ENCODE measurements at places on chromosomes 1 and 21. TPM values are rescaled to one million over a fixed set of nuclear protein-coding genes. Genes with fewer than 3 reads are reported as not detected.

GDAP2 gene
- total RNA-seq = 19.1 TPM

DNA sequence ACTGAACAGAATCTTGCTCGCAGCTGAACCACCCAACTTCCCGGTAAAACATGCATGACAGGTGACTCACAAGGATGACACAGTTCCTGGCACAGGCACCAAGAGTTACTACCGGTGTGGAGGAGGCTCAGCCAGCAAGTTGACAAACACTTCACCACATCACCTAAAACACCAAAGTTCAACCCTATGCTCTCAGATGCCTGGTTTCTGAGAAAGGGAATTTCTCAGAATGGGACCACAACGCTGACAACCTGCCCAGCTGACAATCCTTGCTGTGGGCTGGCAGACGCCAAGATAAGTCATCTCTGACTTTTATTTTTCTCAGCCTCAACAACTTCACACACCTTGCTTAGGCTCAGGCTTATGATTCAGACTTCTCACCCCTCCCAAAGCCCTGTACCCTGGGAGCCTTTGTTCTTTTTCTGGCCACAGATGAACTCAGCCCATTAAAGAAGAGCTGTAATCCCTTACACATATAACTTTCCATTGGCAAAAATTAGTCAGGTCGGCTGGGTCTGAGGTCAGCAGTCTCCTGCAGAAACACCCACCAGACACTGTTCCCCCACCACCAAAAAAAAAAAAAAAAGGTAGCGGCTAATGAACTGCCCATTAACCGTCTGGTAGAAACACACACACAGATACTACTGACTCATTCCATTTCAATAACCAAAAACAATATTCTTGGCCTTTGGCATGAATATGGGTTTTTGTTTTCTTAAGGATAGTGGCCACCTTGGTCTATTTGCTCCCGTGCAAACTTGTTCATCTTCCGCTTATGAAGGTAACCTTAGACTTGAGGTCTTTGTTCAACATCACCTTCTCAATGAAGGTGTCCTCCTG lies 10.8 kb upstream of the TIAM1 start:
- no peaks in the 10 kb centered on the region for H3K27me3 ChIP-seq
- peak; percentile 90 for DNase-seq
- H3K4me1 ChIP-seq = peaks cover 49% of the 10 kb centered on the region
- peak overlapping the region; percentile 91 for H3K27ac ChIP-seq

GBP3 gene
- 4.5 TPM for total RNA-seq

DNA sequence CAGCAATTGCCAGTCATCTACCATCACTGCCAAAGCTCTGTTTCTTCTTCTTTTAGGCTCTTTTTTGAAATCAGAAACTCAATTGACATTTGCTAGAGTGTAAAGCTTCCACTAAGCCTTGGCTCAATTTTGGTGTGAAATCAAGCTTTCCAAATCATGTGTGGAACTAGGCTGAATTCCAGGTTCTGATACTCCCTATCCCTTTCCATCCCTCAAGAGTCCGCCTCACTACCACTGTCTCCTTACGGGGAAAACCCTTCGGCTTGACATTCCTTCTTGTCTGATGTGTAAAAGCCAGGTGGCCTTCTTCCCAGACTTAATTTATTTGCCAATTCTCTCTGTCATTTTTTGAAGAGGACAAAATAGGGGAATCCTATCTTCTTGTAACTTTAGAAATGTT lies 47.2 kb upstream of the PRMT6 start:
- H3K27me3 ChIP-seq = peaks cover 3% of the 10 kb centered on the region
- H3K4me3 ChIP-seq = no peak overlapping the region
- H3K4me1 ChIP-seq = no peaks in the 10 kb centered on the region
- no peak overlapping the region for H3K27ac ChIP-seq
- DNase-seq = no peak
- no peaks in the 10 kb centered on the region for H3K36me3 ChIP-seq

DNA sequence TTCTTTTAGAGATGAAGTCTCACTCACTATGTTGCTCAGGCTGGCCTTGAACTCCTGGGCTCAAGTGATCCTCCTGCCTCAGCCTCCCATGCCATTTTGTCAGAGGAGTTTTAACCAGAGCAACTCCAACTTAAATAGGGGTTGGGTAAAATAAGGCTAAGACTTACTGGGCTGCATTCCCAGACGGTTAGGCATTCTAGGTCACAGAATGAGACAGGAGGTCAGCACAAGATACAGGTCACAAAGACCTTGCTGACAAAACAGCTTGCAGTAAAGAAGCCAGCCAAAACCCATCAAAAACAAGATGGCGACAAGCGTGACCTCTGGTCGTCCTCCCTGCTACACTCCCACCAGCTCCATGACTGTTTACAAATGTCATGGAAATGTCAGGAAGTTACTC lies 5.7 kb upstream of the DNAH14 start:
- H3K4me3 ChIP-seq = no peak overlapping the region
- H3K4me1 ChIP-seq = no peaks in the 10 kb centered on the region
- no peak for DNase-seq
- no peak overlapping the region for H3K27ac ChIP-seq

- no peak overlapping the region for H3K27ac ChIP-seq
- DNase-seq = peak; percentile 31
- no peak overlapping the region for H3K4me3 ChIP-seq
- peaks cover 8% of the 10 kb centered on the region for H3K4me1 ChIP-seq
Observed at GRCh38 chr1:26700711-26701110, 4.9 kb downstream of the ARID1A start.

DNA sequence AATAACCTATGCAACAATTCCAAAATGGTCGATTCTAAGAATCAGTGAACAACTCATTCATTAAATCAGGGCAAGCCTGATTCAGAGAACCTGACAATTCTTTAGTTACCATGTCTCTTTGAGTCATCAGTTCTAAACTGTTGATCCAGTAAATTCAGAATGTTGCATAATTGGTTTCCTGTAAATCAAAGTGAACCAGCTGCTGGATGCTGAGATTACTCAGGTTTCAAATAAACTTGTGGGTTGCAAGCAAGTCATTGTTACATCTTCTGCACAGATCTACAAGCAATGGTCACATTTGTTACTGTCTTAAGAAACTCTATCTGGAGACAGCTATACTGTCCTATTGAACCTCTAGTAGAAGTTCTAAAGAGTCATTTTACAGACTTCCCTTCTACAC lies 16.5 kb downstream of the PLA2G2D start:
- DNase-seq = no peak
- peaks cover 2% of the 10 kb centered on the region for H3K4me1 ChIP-seq
- peak overlapping the region; percentile 6 for H3K27ac ChIP-seq

DNA sequence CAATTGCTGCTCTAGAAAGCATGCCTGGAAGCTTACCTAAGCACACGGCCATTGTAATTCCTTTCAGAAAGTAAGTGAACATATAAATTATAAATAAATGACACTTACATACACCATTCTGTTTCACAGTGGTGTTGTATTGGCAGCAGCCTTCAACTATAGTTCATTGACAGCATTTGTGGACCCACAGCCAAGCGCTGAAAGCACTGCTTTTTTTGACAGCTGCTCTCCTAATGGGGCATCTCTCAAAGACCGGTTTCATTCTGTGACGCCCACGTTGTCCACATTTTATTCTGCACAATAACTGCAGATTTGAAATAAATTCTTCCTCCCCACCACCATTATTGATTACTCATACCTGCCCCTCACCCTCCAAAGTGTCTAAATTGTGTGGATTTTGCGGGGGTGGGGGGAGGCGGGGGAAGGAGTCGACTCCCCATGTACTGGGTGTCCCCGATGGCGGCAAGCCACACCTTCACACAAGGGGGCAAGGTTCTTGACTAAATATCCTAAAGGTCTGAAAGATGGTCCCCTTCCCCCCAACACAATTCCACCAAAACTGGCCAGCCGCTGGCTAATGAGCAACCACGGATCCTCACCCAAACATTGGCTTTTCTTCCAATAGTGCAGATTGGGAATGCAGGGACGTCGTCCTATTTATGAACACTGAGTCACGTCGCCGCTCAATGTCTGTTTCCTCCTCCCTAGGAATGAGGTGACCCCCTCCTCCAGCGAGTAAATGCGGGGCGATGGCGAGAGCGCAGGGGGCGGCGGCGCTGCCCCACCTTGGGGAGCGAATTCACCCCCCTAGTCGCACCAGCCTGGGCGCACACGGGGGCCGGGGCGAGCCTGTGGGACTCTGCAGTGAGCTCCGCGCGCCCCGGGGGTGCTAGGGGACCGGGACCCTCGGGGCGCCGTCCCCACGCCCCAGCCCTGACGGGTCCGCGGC lies 960 bp downstream of the RCAN1 start:
- peak overlapping the region; percentile 11 for H3K27ac ChIP-seq
- H3K4me3 ChIP-seq = peak overlapping the region; percentile 79
- peak; percentile 12 for DNase-seq
- peaks cover 20% of the 10 kb centered on the region for H3K4me1 ChIP-seq
- no peaks in the 10 kb centered on the region for H3K27me3 ChIP-seq

- peak overlapping the region; percentile 64 for H3K27ac ChIP-seq
- H3K36me3 ChIP-seq = no peaks in the 10 kb centered on the region
- peak overlapping the region; percentile 83 for H3K4me3 ChIP-seq
- DNase-seq = peak; percentile 77
Observed at GRCh38 chr1:9909234-9910046, 629 bp downstream of the CTNNBIP1 start.

DNA sequence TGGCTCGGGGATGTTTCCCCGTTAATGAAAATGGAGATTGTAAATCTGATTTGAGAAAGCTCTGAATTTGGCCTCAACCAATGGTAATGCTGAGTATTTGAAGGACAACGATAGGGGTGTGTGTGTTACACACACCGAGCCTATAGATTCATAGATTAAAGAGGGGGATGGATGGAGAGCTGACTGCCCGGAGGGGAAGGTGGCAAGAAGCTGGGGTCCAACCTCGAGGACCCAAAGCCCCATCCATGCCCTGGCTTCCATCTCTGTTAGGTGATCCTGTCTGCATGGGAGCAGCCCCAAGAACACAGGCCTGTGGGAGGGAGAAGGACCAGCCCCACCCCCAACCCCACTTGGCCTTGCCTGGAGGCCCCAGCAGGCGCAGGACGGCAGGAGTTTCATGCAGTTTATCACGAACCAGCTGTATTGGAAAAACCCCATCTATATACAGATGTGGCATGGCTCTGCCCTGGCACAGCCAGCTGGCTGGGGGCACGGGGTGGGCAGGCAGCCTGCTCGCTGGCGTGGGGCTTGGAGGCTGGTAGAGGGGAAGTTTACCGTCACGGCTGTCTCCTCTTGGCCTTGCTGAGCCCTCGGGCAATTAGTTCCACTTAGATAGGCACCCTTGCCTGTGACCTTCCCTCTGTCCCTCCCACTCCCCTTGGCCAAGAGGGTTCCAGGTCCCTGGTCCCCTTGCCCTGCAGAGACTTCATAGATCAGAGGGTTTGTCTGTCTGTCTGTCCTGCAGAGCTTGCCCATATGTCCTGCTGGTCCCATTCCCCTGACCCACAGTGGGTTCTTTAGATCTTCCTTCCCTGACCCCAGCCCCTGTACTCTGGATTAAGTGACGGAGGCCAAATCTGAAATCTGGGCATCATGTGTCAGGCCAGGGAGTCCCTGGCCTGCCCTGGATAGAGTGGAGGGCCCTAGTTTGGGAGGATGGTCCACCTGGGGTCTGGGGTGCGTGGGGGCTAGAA lies 3.0 kb downstream of the HSPB7 start:
- peaks cover 5% of the 10 kb centered on the region for H3K4me1 ChIP-seq
- DNase-seq = no peak
- H3K27me3 ChIP-seq = peaks cover 10% of the 10 kb centered on the region
- no peaks in the 10 kb centered on the region for H3K36me3 ChIP-seq
- no peak overlapping the region for H3K27ac ChIP-seq

DCDC2B gene
- total RNA-seq = not detected

DNA sequence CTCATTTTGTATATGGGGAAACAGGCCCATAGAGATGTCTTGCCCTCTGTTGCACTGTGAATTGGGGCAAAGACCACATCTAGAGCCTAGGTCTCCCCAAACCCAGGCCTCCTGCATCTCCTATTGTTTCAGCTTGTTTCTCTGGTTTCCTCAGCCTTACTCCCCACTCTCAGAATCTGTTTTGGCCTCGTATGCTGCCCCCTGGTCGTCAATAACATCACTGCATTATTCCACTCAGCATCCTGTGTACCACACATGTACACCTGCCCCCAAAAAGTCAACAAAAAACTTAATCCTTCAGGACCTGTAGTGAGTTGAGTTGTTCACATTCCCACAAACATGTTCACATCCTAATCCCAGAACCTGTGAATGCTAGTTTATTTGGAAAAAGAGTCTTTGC lies 184.8 kb downstream of the BRINP2 start:
- peaks cover 2% of the 10 kb centered on the region for H3K27me3 ChIP-seq
- no peak overlapping the region for H3K4me3 ChIP-seq
- no peak overlapping the region for H3K27ac ChIP-seq
- no peak for DNase-seq
- no peaks in the 10 kb centered on the region for H3K4me1 ChIP-seq

CELA2B gene
- not detected for total RNA-seq

- no peak overlapping the region for H3K27ac ChIP-seq
- no peak overlapping the region for H3K4me3 ChIP-seq
- DNase-seq = no peak
- H3K36me3 ChIP-seq = no peaks in the 10 kb centered on the region
Observed at GRCh38 chr1:186079084-186079684, 295.9 kb downstream of the TPR start.

DNA sequence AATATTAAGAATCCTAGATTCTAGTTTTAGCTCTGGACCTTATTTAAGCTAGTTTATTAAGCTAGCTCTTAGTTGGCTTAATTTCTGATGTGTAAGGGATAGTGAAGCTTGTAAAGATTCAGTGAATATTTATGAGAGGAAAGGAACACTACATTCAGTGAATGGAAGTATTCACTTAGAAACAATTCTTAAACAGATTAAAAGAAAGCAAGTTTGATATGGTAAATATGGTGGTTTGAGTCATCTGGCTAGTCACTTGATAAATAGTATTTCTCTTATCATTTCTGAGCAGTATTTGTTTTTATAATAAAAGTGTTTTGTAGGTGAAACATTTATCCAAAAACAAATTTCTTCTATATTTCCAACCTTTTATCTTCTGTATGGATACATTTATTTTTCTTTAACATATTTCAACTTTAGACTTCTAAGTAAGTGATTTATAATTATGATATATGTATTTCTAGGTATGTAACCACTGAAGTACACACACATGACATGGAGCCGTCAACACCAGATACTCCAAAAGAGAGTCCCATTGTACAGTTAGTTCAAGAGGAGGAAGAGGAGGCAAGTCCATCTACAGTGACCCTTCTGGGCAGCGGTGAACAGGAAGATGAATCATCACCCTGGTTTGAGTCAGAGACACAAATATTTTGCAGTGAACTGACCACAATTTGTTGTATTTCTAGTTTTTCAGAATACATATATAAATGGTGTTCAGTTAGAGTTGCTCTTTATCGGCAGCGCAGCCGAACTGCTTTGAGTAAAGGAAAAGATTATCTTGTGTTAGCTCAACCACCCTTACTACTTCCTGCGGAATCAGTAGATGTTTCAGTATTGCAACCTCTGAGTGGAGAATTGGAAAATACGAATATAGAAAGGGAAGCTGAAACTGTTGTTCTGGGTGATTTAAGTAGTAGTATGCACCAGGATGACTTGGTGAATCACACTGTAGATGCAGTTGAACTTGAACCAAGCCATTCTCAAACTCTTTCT lies 55.6 kb downstream of the SUCO start:
- peaks cover 28% of the 10 kb centered on the region for H3K4me1 ChIP-seq
- H3K27me3 ChIP-seq = no peaks in the 10 kb centered on the region
- peak; percentile 43 for DNase-seq
- peaks cover 46% of the 10 kb centered on the region for H3K36me3 ChIP-seq
- H3K27ac ChIP-seq = peak overlapping the region; percentile 49
- no peak overlapping the region for H3K4me3 ChIP-seq

EPHA8 gene
- not detected for total RNA-seq

GRCh38 chr1:104932949-104933679 lies 1183.4 kb downstream of the AMY1C start:
- no peak overlapping the region for H3K27ac ChIP-seq
- H3K4me3 ChIP-seq = no peak overlapping the region
- no peaks in the 10 kb centered on the region for H3K27me3 ChIP-seq
- no peak for DNase-seq
- H3K4me1 ChIP-seq = no peaks in the 10 kb centered on the region
